ENCODE measurements at places on chromosomes 4 and X. TPM values are rescaled to one million over a fixed set of nuclear protein-coding genes. Genes with fewer than 3 reads are reported as not detected.

Gene SUV39H1
- total RNA-seq: 31.9 TPM

Gene SSX2
- 87.5 TPM for total RNA-seq

Gene TLR2
- total RNA-seq: 0.22 TPM

Gene SSX1
- total RNA-seq: 137 TPM

Gene SFRP2
- total RNA-seq: 0.38 TPM

Gene UGT2A1
- total RNA-seq: not detected

Gene PDLIM3
- not detected for total RNA-seq

DNA sequence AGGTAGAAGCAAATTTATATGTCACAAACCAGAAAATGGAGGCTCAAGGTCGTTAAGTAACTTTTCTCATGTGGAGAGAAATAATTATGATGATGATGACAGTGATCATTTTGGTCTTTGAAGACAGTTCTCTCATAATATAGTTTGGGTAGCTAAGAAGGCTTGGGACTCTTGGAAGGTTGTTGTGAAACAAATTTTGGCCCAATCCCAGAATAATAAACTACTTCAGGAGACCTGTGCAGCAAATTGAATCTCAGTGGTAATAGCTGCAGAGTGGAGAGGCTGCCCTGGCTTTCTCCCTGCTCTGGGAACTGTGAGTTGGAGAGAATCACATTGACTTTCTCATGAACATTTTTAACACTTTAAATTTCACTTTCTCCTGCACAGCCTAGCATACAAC lies 217.2 kb upstream of the BOD1L1 start:
- H3K4me3 ChIP-seq: no peak overlapping the region
- DNase-seq: no peak
- no peak overlapping the region for H3K27ac ChIP-seq
- H3K4me1 ChIP-seq: no peaks in the 10 kb centered on the region

DNA sequence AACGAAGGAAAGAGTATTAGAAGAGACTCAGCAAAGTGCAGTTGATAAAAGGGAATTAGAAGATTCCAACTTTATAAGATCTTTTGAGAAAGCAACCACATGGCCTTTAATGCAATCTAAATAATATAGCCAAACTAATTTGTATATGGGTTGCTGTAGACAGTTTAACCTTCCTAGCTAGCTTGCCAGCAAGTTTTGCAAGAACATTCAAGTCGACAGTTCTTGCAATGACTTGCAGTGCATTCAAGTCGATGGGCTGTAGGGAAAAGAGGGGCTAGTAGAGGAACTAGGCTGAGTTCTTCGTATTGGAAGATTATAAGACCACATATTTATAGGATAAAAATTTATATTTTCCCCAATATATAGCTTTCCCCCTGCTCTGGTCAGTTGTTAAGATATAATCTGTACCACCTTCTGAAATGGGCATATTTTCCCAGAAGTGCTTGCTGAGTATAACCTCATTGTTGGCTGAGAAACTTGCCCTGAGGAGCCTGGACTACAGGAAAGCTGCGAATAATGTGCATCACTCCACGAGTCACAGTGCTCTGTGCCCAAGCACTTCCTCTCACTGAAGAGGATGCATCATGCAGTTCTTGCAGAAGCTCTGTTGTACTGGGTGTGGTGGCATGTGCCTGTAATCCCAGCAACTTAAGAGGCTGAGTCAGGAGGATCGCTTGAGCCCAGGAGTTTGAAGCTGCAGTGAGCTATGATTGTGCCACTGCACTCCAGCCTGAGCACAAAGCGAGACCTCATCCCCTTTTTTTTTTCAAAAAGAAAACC lies 56.7 kb downstream of the DOCK11 start:
- H3K27ac ChIP-seq: no peak overlapping the region
- peaks cover 12% of the 10 kb centered on the region for H3K4me1 ChIP-seq
- no peaks in the 10 kb centered on the region for H3K27me3 ChIP-seq
- H3K36me3 ChIP-seq: peaks cover 59% of the 10 kb centered on the region

GRCh38 chr4:143344774-143345173 lies 8.1 kb downstream of the GAB1 start:
- peak overlapping the region; percentile 68 for H3K27ac ChIP-seq
- no peaks in the 10 kb centered on the region for H3K36me3 ChIP-seq
- H3K4me1 ChIP-seq: peaks cover 26% of the 10 kb centered on the region
- DNase-seq: no peak
- peak overlapping the region; percentile 27 for H3K4me3 ChIP-seq
- no peaks in the 10 kb centered on the region for H3K27me3 ChIP-seq

GRCh38 chrX:43573441-43574015 lies 82.6 kb upstream of the MAOA start:
- H3K4me1 ChIP-seq: no peaks in the 10 kb centered on the region
- no peak overlapping the region for H3K27ac ChIP-seq
- no peak overlapping the region for H3K4me3 ChIP-seq
- no peak for DNase-seq
- H3K27me3 ChIP-seq: no peaks in the 10 kb centered on the region

GRCh38 chr4:48603366-48604003 lies 113.4 kb downstream of the ZAR1 start:
- no peaks in the 10 kb centered on the region for H3K27me3 ChIP-seq
- no peak for DNase-seq
- H3K4me3 ChIP-seq: no peak overlapping the region
- H3K4me1 ChIP-seq: no peaks in the 10 kb centered on the region
- peaks cover 9% of the 10 kb centered on the region for H3K36me3 ChIP-seq

- H3K36me3 ChIP-seq: peaks cover 52% of the 10 kb centered on the region
- H3K4me1 ChIP-seq: peaks cover 26% of the 10 kb centered on the region
- peak; percentile 41 for DNase-seq
- H3K27ac ChIP-seq: peak overlapping the region; percentile 81
- H3K27me3 ChIP-seq: no peaks in the 10 kb centered on the region
- H3K4me3 ChIP-seq: no peak overlapping the region
These were observed 30.7 kb downstream of the MSN start for GRCh38 chrX:65697915-65698796.

All from K562 (cell line).